Renal cortex interstitium (tissue), 15 donors: ENCODE measurements at places on chromosomes 1 and 21. TPM values are rescaled to one million over a fixed set of nuclear protein-coding genes. Genes with fewer than 3 reads are reported as not detected.

Gene CLDN17
- polyA plus RNA-seq = not detected

DNA sequence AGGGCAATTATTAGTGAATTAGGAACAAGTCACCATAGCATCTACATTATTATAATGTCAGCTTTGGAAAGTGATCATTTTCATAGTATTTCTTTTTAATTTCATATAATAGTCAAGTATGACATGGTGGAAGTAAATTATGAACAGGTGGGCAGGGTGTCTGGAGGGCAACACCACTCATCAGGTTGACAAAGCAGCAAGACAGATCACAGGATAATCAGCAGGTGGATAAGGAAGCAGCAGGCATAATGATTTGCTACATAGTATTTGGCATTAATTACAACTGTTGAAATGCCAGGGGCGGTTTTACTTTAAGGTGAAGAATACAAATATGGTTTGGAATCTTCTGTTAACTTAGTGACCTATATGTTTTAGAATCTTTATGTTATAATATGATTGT, 1342.2 kb downstream of the PLA2G4A start:
- DNase-seq = no peak

- DNase-seq = no peak
Observed at GRCh38 chr21:39347537-39347936, 1.4 kb downstream of the HMGN1 start.

DNA sequence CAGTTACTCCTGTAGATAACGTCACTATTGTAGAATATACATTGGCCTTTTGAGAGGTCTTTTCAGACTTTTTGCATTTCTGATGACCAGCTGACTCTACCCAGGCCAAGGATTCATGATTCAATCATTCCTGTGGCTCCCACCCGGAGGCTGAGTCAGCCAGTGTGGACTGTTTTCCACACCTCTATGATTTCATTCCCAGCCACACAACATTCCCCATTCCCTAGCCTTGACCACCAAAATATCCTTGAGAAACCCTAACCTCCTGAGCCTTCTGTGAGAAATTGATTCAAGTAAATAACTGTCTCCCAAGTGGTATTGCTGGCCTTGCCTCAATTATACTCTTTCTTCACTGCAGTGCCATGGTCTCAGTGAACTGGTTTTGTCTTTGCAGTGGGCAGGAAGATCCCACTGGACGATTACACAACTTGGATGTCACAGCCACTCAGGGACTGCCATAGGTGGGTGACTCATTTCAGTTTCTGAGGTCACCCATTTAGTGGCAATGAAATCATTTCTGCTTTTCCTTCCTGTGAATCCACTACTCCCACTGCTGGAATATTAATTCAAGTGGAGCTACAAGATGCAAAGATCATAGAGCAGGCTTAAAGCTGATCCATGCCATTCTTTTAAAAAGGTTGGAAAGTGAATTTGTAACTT, 518.6 kb upstream of the ZP4 start:
- DNase-seq = no peak

GRCh38 chr1:152741656-152742055, 16.2 kb upstream of the KPRP start:
- no peak for DNase-seq

Gene C1orf141
- 0.34 TPM for polyA plus RNA-seq

Gene RAB25
- 46.2 TPM for polyA plus RNA-seq

- no peak for DNase-seq
Observed at GRCh38 chr1:208150833-208151458, 93.2 kb downstream of the PLXNA2 start.
